ENCODE measurements at places on chromosomes 1 and 21.

DNA sequence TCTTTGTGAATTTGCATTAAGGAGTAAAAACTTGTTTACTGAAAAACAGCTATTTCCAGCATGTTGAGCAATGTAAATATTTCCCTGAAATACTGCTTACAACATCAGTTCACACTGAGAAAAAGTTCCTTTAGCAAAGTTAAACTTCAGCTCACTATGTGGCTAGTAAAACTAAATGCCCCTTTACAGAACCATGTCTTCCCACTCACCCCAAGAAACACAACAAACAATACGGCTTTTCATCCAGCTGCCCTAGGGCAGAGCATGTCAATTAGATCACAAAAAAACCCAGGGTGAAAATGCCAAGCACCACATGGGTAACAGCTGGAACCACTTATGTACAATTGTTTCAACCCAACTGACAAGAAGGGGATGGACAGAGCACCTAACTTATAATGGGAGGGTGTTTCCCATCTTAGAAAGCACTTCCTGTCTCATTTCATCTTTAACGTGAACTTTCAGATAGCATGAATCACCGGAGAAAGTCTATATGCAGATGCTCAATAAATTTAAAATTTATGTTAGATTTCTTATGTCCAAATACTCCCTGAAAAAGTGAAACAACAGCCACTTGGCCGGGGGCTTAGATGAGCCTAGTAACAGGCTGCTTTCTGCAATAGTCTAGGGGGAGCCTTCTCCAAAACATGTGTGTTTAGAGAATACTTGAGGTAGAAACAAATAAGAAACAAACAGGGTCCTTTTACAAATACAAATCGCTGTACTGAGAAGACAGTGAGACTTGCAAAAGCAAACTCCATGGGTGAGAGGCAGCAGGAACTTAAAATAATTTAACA lies 6.6 kb downstream of the NID1 start:
- DNase-seq: no peak

DNA sequence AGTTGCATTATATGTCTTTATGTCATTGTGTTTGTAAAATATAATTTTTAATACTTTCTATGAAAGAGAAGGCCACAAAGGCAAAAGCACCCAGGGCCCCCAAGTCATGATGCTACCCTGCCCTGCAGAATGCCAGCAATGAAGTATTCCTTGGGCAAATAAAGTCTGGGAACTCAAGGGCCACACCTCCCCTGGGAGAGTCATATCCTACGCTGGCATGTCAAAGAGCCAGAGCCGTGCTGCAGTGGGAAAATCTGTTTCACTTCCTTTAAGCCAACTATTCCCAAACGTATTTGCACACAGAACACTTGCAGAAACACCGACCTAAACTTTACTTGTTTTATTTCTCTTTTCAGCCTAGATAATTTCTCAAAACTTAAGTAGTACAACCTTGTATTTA lies 98.4 kb upstream of the KAZN start:
- no peak for DNase-seq

GRCh38 chr1:75423136-75423535 lies 187.8 kb downstream of the SLC44A5 start:
- DNase-seq: no peak

GRCh38 chr1:109193653-109194590 lies 19.8 kb upstream of the SARS1 start:
- no peak for DNase-seq

- no peak for DNase-seq
Measured at GRCh38 chr1:234253732-234254131, 119.5 kb upstream of the COA6 start.

GRCh38 chr1:188433425-188433824 lies 1604.7 kb downstream of the PLA2G4A start:
- DNase-seq: no peak

DNA sequence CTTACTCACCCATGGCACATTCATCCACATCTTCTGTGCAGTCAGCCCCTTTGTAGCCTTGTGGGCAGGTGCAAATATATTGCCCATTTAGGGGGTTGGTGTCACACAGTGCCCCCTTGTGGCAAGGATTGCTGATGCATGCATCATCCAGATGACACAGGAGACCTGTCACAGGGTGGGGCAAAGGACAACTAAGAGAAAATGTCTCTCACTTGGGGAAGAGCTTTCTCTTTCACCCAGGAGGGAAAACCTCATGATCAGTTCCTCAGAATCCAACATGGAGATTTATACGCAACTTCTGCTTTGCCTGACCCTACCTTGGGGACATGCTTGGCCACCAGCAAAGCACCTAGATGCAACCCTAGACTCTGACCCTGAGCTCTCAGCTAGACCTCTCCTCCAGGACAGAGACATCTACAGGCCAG lies 71.8 kb upstream of the ADAM30 start:
- DNase-seq: no peak
